Caki2 (cell line): ENCODE measurements at places on chromosomes 1 and 21.

- DNase-seq = no peak
Measured at GRCh38 chr1:47510282-47510811, 72.5 kb downstream of the FOXD2 start.

GRCh38 chr1:55181666-55182065 lies 33.5 kb downstream of the USP24 start:
- DNase-seq = no peak

DNA sequence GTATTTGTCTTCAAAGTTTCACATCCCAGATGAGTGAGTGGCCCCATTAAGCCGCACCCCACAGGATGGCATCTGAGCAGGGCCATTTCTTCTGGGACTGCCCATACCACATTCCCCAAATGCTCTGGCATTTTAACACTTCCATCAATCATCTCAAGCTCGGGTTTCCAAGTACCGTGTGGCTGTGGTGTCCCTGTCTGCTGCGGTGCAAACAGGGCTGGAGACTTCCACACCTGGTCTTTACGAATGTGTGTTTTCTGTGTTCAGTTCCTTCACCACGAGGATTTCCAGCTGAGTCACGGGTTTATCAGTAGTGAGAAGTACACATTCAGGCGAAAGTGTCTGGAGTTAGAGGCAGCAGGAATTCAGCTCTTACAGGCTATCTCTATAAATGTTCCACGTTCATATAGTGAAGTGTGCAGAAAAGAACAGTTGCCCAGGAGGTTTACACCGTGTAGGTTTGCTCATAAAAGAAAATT lies 195.2 kb downstream of the RHOU start:
- DNase-seq = no peak

DNA sequence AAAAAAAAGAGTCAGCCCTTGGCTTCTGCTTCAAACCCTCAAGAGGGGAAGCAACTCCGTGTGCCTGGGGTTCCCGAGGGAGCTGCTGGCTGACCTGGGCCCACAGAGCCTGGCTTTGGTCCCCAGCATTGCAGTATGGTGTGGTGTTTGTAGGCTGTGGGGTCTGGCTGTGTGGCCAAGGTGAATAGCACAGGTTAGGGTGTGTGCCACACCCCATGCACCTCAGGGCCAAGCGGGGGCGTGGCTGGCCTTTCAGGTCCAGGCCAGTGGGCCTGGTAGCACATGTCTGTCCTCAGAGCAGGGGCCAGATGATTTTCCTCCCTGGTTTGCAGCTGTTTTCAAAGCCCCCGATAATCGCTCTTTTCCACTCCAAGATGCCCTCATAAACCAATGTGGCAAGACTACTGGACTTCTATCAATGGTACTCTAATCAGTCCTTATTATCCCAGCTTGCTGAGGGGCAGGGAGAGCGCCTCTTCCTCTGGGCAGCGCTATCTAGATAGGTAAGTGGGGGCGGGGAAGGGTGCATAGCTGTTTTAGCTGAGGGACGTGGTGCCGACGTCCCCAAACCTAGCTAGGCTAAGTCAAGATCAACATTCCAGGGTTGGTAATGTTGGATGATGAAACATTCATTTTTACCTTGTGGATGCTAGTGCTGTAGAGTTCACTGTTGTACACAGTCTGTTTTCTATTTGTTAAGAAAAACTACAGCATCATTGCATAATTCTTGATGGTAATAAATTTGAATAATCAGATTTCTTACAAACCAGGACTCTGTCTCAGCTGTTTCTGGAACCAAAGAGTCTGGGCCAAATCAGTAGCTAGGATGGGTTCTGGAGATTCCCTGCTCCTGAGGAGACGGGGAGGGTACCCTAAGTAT lies 26.8 kb upstream of the KDM4A start:
- no peak for DNase-seq

DNA sequence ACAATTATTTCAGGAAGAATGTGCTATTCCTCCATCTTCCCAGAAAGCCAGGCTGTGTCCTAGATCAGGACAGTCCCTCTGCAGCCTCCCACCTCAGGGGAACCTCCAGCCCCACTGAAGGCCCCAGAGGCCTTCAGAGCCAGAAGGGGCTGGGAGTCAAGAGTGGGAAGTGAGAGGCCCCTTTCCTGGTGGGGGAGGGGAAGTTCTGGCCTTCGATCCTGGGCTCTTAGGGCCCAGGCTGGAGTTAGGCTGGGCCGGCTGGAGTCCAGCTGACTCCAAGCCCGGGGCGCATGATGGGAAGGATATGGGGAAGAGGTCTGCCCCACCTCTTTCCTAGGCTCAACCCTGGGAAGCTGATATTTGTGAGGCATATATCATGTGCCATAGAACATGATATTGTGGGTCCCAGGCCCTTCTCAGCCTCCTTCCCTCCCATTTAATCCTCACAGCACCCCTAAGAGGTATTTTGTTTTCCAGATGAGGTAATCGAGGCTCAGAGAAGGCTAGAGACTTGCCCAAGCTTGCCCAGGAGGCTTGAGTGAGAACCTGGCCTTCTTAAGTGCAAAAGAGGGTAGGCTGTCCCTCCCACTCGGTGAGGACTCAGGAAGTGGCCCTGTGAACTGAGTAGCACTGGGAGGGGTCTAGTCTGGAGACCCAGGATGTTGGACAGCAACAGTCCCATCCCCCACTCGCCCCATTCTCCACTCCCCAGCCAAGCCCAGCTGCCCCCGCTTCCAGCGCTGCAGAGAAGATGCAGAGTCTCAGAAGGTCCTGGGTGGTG lies 18.6 kb upstream of the HSPG2 start:
- no peak for DNase-seq

DNA sequence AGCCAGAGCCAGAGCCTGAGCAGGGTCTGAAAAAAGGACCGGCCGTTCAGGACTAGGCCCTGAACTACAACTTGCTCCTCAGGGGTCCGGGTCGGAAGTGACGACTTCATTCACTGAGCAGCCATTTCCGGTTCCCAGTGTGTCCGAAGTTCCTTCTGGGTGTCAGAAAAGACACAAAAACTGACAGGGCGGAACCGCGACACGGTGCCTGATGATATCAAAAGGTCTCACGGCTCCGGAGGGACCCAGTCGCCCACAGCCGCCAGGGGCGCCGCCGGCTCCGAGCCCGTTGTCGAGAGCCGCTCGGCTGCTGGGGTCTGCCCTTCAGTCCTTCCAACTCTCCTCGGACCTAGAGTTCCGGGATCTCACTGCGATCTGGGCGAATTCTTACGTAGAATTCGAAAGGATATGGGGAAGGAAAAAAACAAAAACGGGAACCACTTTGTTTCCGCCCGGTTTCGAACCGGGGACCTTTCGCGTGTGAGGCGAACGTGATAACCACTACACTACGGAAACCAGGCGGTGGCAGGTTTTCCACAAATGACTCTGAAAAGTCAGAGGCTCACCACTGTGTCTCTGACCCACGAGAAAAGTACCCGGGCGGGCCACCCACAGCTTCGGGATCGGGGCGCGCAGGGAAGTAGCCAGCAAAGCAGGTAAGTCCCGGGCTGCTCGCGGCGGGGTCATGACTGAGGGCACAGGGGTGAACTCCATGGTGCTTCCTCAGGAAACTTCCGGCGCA lies 31.8 kb upstream of the CFAP126 start:
- peak; percentile 90 for DNase-seq

DNA sequence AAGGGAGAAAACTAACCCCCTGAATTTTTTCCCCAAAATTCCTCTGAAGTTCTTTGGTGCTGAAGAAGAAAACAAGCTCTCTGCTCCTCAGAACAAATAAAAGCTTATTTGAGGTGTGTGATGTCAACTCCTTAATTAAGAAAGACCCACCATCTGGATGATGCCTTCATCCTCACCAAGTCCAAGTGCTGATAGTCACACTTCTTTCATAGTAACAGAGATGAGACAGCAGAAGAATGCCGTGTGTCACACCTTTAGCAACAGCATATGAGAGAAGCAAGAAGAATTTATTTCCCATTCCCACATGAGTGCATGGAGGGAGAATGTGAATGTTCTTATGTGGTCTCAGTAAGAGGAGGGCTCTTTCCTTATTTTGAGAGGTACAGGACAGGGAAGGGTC lies 91.2 kb downstream of the TGFB2 start:
- no peak for DNase-seq

- DNase-seq = no peak
Measured at GRCh38 chr1:147527941-147528936, 13.1 kb upstream of the BCL9 start.

DNA sequence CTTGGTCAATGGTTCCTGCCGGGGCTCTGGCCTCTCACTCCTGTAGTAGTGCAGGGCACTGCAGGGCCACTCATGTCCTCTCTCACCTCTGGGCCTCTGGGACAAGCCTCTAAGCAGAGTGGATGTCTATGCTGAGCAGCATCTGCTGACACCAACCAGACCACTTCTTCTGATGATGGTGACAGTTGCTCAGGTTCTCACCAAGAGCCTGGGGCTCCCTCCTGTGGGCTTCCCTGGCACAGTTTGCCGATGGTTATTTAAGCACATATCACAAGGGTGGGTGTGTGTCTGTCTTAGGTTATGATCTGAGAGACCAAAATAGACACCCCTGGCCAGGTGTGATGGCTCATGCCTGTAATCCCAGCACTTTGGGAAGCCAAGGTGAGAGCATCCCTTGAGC lies 17.4 kb upstream of the GPR137B start:
- DNase-seq = no peak

DNA sequence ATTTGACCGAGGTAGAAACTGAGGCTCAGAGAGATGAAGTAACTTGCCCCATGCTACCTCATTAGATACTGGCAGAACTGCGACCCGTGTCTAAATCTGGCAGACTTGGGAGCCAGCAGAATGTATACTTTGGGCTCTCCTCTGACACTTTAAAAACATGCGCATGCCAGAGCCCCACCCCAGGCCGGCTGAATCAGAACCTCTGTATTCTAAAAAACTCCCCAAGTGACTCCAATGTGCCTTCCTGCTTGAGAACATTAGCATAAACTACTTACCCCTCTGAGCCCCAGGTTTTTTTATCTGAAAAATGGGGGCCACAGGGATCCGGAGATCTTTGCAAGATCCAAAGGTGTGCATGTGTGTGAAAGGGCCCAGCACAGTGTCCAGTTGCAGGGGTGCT lies 344.7 kb upstream of the USP24 start:
- DNase-seq = no peak

DNA sequence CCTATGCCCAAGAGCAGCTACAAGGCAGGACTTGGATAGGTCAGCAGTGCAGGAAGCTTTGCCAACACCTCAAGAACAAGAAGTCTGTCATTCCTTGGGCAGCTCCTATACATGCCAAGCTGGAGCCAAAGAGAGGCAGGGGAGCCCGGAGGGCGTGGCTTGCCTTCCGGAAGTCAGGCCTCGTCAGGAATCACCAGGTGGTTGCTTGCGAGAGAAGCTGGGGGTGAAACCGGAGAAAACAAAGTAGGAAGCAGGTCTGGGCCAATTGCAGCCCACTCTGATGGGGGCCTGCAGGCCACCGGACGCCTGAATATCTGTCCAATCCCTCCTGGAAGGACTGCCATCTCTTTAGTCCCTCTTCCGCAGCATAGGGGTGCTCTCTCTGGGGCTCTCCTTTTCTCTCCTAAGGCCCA lies 794 bp upstream of the FAM76A start:
- DNase-seq = no peak

DNA sequence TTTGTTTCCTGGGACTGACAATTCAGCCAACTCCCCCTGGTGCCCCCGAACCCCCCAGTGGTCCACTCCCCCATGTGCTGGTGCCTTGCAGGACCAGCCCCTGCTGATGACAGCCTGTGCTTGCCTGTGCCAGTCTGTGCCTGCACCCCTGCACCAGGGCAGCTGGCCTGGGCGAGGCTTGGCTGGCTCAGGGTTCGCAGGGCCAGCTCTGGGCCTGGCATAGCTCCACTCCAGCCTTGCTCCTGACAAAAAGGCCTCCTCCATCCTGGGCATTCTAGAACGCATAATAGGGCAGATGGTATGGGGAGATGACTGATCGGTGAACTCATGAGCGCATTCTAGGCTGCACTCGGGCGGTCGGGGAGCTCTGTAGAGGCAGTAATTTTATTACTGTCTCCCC lies 5.4 kb downstream of the CNTN2 start:
- no peak for DNase-seq

- no peak for DNase-seq
Measured at GRCh38 chr1:117644696-117645311, 39.0 kb downstream of the TENT5C start.

DNA sequence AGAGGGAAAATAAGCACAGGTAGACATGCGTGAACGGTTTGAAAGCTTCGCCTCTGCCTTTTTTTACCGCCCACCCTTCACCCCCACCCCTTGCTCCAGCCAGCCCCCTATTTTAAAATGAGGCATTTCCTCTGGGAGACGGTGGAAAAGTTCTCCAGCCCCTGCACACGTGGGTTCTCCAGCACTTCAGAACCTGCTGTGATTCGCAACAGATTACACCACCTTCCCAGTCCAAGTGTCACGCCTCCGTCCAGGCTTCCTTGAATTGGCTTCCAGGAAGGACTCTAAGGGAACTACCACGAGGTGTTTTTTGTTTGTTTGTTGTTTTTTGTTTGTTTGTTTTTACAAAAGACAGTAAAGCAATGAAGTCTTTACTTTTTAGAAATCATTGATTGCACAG lies 2.6 kb downstream of the LRRC7 start:
- no peak for DNase-seq

DNA sequence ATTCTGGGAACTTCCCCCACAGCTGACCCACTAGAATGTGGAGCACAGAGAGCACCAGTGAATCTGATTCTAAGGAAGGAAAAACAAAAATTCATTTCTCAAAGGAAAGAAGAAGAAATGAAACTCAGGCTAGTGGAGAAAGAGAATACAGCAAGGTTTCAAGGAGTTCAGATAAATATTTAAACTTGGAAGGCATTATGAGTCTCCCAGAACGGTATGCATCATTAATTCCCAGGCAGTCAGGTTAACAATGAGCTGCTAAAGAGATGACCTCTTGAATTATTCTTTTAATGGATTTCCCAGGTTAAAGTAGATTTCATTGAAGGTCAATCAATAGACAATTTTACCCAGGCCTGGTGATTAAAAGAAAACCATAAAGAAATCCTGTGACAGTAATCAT lies 103.6 kb upstream of the KAZN start:
- peak; percentile 35 for DNase-seq

- DNase-seq = no peak
Measured at GRCh38 chr1:110228381-110228780, 18.3 kb downstream of the KCNC4 start.

GRCh38 chr1:10195570-10195969 lies 14.8 kb upstream of the KIF1B start:
- DNase-seq = peak; percentile 37

DNA sequence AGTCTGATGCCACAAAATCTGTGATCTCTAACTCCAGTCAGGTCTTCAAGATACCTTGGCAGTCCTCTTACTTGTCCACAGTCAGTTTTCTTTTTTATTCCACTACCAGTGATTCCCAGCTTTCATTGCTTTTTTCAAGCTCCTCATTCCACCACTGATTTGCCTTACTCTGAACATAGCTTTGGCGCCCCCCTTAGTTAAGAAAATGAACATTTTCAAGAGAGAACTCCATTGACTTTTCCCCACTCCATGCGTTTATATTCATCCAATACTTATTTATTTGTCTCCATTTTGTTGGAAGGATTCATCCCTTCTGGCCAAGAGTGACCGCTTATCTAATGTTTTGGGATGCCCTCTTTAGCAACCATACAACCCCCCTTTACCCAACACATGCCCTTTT lies 33.9 kb upstream of the IPO9 start:
- peak; percentile 22 for DNase-seq
